ENCODE measurements at places on chromosomes 11 and 22. TPM values are rescaled to one million over a fixed set of nuclear protein-coding genes. Genes with fewer than 3 reads are reported as not detected.

Gene FLRT1
- not detected for total RNA-seq

Gene TECTA
- total RNA-seq, result 0.03 TPM

Gene PGGHG
- 7.1 TPM for total RNA-seq

Gene ALDH3B2
- not detected for total RNA-seq

Measured in A549 treated with RU486 at 1 μM for 4 hours (cell line).